AG09309 (cell line): ENCODE measurements at places on chromosomes 4 and X.

- no peak for DNase-seq
Measured at GRCh38 chr4:156111686-156112085, 158.0 kb upstream of the CTSO start.

GRCh38 chr4:159483782-159484741, 381.2 kb downstream of the RAPGEF2 start:
- no peak for DNase-seq

GRCh38 chr4:83618991-83619645, 83.2 kb downstream of the GPAT3 start:
- no peak for DNase-seq

- no peak for DNase-seq
Measured at GRCh38 chr4:77564231-77564630, 41.4 kb upstream of the CXCL13 start.

GRCh38 chrX:109747681-109748080, 14.6 kb upstream of the ACSL4 start:
- no peak for DNase-seq

GRCh38 chr4:141079393-141079930, 53.8 kb downstream of the RNF150 start:
- DNase-seq, result no peak

DNA sequence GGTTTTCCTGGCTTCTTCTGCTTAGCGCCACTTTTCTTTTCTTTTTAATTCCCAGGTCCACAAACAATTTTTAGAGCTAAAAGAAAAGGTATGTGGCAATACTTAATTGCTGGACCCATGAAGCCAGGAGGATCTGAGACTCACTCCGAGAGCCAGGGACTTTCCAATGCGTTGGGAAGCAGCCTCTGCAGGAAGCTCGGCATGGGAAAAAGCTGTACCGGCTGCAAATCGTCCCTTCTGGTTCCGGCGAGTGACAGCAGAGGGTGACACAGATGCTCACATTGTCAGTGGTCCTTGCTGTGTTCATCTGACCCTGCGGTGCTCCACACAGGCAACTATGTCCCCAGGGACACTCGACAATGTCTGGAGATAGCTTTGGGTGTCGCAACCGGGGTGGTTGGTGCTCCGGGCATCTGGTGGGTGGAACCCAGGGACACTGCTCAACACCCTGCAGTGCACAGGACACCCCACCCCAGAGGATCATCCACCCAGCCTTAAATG, 164.0 kb downstream of the PRKX start:
- no peak for DNase-seq

- DNase-seq, result no peak
Measured at GRCh38 chr4:47017081-47017480, 14.3 kb upstream of the GABRB1 start.

DNA sequence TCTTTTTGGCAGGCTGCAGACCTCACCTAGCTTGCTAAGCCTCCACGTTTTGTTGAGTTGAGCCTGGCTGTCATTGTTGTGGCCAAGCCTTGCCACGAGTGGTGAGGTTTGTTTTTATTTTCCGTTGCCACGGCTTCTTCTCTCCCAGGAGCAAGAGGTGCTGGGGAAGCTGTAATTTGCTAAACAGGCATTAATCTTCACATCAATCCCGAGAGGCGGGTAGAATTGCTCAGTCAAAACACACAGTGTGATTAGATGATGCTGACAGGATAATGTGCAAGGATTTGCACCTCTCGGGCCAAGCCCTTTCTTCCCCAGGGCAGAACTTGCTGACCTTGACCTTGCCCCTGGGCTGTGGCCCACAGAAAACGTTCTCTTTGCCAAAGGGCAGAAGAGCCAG, 72.2 kb upstream of the ATP6AP2 start:
- DNase-seq, result no peak

DNA sequence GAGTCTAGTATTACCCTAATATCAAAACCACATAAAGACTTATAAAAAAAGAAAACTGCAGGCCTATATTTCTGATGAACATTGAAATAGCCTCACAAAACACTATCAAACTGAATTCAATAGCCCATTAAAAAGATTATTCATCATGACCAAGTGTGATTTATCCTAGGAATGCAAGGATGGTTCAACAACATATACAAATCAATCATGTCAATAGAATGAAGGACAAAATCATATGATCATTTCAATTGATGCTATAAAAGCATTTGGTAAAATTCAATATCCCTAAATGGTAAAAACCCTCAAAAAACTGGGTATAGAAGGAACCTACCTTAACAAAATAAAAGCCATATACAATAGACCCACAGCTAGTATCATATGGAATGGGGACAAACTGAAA, 797.9 kb upstream of the INTU start:
- DNase-seq, result no peak

GRCh38 chr4:13860126-13860525, 232.6 kb upstream of the BOD1L1 start:
- DNase-seq, result no peak

- DNase-seq, result no peak
Measured at GRCh38 chrX:152656890-152657289, 19.2 kb downstream of the GABRQ start.

DNA sequence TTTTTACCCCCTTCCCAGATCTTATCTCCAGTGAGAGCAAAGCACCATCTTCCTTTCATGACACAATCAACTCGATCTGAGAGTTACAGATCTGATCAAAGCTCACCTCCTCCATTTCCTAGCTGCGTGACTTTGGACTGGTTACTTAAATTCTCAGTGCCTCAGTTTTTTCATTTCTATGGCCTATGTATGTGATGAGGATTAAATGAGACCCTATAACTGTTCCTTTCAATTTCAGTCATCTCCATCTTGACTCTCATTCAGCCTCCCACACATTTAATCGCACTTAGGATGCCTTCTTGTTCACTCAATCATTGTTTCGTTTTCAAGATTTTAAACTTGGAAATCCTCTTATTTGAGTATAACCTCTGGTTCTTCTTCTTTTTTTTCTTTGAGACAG, 20.1 kb upstream of the CXCR3 start:
- no peak for DNase-seq

DNA sequence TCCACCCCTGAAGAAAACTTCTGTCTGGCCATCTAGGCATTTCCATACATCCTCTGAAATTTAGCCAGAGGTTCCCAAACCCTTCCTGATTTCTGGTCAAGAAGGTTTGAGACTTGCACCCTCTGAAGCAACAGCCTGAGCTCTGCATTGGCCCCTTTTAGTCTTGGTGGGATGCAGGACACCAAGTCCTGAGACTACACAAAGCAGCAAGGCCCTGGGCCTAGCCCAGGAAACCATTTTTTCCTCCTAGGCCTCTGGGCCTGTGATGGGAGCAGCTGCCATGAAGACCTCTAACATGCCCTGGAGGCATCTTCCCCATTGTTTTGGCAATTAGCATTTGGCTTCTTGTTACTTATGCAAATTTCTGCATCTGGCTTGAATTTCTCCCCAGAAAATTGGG, 196.6 kb downstream of the IL1RAPL2 start:
- no peak for DNase-seq
